ENCODE measurements at places on chromosomes 3 and 15.
A peak's percentile ranks its signal among the peaks of the same experiment; 100 is the strongest.

GRCh38 chr3:23659840-23660430 lies 145.8 kb upstream of the UBE2E1 start:
- no peak for DNase-seq

GRCh38 chr15:81432179-81432578 lies 58.2 kb upstream of the TMC3 start:
- DNase-seq: no peak

- no peak for DNase-seq
Observed at GRCh38 chr3:155790272-155790925, 15.7 kb downstream of the C3orf33 start.

DNA sequence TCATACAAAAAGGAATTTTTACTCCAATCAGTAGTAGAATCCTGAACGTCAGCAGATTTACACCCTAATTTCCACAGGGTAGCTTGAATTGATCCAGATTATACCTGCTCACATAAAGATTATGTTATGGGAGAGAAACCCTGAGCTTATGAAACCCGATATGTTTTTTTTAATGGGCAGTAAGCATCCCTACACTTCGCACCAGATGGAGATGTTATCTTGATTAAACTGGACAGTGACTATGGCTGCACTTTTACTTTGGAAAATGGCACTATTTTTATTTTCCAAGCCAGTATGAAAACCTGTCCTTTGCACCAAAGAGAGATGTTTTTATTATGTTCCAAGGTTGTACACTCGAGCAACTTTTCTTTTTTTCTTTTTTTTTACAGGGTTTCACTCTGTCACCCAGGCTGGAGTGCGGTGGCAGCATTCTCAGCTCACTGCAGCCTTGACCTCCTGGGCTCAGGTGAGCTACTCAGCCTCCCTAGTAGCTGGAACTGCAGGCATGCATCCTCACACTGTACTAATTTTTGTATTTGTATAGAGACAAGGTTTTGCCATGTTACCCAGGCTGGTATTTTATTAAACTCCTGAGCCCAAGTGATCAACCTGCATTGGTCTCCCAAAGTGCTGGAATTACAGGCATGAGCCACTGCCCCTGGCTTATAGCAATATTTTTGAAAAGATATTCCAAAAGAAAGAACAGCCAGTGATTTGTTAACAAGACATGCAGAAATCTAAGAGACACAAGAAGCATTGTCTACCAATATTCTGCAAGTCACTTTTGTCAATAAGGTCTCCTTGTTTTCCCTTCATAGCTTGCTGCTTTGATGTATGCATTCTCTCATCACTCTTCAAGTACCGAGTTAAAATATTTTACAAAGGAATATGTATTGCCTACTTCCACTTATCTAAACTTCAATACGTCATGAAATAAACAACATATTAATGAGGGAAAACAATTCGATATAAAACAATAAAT lies 1412.6 kb downstream of the ZPLD1 start:
- no peak for DNase-seq

- no peak for DNase-seq
Observed at GRCh38 chr15:77747175-77748077, 114.7 kb upstream of the LINGO1 start.

- DNase-seq: no peak
Observed at GRCh38 chr3:37093481-37093880, 80.9 kb downstream of the LRRFIP2 start.

DNA sequence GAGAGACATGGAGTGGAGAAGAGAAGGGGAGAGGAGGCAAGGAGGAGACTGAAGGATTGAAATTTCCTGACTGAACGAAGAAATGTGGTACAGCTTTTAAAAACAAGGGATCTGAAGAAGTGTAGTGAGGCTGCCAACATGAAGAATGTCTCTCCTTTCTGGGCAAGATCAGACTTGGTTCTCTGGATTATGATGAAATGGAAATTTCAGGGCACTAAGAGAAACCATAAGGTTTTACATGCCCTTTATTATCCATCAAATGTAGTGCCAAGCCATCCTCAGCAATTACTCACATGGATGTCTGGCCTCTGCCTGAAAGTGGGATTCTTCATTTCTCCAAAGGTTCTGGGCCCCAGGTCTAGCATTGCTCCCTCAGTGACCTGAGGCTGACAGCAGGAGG lies 77.6 kb upstream of the CCDC80 start:
- DNase-seq: no peak

- DNase-seq: no peak
Observed at GRCh38 chr3:99319961-99320360, 318.4 kb upstream of the COL8A1 start.

GRCh38 chr3:19457449-19457848 lies 309.1 kb downstream of the KCNH8 start:
- no peak for DNase-seq

- no peak for DNase-seq
Observed at GRCh38 chr15:26224266-26224665, 361.1 kb upstream of the ATP10A start.

GRCh38 chr15:62665449-62665848 lies 377.1 kb upstream of the TPM1 start:
- DNase-seq: no peak

GRCh38 chr3:13890377-13891016 lies 10.6 kb upstream of the WNT7A start:
- peak; percentile 31 for DNase-seq

GRCh38 chr15:48896869-48897814 lies 19.2 kb downstream of the EID1 start:
- no peak for DNase-seq

DNA sequence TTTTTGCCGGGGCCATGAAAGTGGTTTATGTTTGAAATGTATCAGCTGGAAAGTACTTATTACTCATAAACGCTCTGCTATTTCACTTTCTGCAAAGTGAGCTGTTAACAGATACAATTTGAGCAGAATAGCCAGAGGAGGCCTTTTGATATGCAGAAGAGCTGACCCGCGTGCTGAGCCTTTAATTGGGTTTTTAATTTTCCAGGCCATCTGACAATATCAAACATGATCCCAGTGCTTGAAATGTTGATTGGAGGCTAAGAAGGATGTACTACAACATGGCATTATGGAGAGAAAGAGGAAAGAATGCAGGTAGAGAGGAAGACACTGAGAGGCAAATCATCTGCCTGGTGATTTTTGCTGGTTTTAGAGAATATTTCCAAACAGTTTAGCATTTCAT lies 261.3 kb upstream of the MEIS2 start:
- no peak for DNase-seq
